ENCODE measurements at places on chromosomes 2 and 18.

DNA sequence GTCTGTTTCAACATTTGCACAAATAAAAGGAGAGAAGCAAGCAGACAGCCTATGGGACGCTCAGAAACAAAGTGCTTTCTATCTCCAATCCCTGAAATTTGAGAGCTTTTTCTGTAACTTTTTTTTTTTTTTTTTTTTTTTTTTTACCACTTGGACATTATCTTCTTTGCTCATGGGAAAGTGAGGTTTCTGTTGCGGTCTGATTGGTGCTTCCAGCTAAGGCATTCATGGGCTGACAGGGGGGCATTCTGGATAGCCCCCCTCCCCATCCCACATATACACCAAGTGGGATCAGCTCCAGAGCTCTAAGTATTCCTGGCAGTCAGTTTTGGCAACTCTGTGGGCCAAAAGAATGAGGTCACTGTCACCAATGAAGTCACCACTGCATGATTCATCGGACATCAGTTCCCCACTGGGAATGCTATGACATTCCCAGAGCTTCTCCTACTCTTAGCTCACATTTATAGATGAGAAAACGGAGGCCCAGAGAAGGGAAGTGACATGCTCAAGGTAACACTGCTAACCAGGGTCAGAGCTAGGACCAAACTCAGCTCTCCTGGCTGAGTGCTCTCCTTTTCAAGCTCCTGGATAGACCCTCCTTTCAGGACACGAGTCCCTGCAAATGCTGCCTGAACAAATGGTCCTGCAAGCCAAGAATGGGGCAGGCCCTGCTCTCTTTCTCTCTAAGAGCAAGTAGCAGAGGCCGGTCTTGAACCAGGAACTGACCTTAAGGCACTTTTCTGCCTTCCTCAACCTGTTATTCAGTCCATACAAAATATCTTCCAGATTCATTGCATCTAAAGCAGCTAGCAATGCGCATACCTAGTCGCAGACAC lies 61.3 kb downstream of the TMEM247 start:
- DNase-seq = no peak

GRCh38 chr2:175684466-175684865 lies 317.6 kb downstream of the LNPK start:
- no peak for DNase-seq

GRCh38 chr2:150286730-150287362 lies 200.6 kb downstream of the RND3 start:
- DNase-seq = no peak

DNA sequence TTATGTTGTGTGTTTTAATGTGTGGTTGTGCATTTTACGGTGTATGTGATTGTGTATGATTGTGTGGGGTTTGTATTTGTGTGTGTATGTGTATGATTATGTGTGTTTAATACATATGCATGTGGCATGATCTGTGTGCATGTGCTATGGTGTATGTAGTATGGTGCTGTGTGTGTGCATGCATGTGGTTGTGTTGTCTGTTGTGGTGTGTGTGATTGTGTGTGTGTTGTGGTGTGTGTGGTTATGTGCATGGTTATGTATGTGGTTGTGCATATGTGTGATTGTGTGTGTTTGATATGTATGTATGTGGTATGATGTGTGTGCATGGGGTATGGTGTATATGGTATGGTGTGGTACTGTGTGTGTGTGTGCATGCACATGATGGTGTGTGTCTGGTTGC lies 148.1 kb upstream of the AGAP1 start:
- no peak for DNase-seq

DNA sequence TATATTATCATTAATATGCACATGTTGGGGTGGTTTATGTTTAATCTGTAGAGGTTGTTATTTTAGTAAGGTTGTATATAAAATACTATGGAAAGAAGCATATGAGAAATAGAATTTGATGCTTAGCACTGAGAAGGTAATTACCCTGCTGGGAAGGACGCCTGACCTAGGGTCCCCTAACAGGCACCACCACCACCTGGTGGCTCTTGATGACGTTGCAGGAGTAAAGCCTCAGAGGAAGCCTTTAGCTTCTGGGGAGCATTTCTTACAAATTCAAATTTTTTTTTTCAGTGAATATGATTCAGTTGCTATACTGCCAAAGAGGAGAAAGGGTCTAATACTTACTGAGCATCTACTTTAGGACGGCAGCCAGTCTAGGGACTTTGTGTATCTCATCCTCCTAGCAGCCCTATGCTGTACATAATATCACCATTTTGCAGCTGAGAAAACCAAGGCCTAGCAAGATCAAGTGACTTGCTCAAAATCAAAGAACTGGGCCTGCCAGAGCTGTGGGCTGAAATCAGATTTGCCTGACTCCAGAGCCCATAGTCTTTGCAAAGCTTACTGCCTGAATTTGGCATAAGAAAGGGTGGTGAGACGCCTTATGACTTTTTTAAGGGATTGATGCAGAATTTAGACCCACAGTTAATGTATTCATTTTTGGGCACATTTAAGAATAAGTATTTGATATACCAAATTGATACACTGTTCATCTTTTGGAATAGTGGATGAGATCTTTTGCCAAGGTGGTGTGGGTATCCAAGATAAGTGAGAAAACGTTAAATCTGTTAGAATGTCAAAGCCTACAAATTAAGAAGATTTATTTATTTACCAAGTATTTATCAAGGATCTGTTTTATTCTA lies 78.8 kb upstream of the GAREM1 start:
- DNase-seq = no peak

- DNase-seq = no peak
Observed at GRCh38 chr18:12309683-12310198, 1.7 kb downstream of the TUBB6 start.

GRCh38 chr2:70247364-70248180 lies 856 bp downstream of the TIA1 start:
- DNase-seq = no peak

DNA sequence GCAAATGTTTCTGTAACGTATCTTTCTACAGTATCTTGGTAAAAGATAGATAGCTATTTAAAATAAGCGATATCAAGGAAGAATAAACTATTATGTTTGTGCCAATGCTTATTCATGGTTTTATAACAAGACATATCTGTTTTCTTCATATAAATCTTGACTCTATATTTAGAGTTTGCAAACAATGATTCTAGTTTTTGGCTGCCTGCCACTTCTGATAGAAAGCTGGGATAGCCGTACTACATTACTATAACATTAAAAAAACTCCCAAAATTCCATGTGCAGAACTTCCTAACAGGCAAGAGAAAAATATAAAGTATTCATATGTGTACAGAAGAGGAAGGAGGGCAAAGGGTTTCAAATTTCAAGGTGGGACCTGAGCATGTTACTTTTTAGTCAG lies 985.0 kb downstream of the BCL11A start:
- DNase-seq = no peak

GRCh38 chr2:177908182-177908581 lies 164.4 kb downstream of the PDE11A start:
- no peak for DNase-seq

GRCh38 chr18:1483385-1483784 lies 578.7 kb downstream of the ADCYAP1 start:
- DNase-seq = no peak

DNA sequence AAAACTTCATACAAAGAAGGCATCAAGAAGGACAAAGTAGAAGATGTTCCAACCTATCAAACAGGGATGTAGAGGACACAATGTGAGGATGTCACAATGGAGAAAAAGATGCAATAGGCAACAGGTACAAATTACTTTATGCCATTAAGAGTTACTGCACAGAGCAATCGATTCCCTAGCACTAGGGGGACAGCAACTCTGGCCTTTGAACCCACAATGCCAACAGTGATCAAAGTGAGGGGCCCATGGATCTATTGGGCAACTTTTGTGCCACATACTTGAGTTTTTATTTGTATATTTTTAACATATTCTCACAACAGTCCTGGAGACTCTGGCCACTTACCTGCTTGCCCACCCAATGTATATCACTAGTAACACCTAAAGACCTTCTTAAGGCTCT lies 220.2 kb downstream of the HNMT start:
- no peak for DNase-seq

DNA sequence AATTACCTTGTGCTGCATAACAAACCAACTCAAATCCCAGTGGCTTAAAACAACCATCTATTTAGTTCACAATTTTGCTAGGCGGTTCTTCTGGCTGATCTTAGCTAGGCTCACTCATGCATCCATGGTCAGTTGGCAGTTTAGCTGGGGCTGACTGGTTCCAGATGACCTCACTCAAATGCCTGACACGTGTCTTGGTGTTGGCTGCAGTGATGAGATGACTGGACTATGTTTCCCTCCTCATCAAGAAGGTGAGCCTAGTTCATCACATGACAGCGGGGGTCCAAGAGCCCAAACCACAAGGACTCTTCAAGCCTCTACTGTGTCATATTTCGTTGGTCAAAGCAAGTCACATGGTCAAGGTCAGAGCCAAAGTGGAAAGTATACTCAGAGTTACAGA lies 42.7 kb upstream of the ACTR3 start:
- DNase-seq = no peak

DNA sequence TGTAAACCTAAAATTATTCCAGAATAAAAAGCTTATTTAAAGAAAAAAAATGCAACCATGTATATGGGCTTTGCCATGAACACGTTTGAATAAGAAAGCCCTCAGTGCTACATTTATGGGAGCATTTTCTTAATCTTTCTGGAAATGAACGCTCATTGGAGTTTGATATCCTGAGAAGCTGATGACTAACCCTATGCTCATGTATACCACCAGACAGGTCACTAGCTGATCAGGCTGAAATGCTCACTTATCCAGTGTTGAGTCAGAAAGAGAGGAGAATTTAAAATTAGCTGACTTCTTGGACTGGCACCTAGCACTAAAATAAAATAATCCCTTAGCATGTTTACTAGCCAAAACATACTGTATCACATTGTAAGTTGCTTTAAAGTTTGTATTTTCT lies 254.9 kb upstream of the SIX3 start:
- no peak for DNase-seq

DNA sequence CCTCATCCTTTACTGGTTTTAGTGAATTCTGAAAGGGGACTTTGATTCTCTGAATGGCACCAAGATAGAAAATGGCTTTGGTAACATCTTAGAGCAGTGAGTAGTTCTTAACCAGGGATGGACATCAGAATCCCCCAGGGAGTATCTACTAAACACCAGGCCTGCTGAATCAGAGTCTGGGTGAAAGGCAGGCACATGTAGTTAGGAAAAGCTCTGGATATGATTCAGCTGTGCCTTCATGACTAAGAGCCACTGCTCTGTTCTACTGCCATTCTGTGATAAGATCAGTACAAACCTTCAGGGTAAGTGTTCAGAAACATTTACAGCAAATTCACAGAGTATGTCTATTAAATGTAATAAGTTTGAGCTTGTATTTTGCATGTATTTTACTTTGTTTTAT lies 46.2 kb upstream of the B3GNT2 start:
- no peak for DNase-seq

DNA sequence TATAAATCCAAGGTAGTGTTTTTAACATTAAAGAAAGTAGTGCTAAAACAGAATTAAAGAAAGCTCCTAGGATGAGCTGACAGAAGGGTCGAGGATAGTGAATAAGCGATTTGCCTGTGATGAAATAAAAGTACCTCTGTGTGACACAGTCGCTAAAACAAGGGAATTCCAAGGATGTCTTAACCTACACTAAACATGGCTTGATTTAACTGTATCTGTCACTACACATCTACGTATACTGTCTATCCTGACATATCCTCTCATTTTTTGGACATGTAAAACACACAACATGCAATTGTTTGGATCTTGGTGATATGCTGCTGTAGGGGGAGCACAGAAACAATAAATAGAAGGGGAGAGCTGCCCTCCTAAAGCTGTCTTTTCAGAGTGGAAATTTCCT lies 580.8 kb upstream of the SLC8A1 start:
- no peak for DNase-seq

DNA sequence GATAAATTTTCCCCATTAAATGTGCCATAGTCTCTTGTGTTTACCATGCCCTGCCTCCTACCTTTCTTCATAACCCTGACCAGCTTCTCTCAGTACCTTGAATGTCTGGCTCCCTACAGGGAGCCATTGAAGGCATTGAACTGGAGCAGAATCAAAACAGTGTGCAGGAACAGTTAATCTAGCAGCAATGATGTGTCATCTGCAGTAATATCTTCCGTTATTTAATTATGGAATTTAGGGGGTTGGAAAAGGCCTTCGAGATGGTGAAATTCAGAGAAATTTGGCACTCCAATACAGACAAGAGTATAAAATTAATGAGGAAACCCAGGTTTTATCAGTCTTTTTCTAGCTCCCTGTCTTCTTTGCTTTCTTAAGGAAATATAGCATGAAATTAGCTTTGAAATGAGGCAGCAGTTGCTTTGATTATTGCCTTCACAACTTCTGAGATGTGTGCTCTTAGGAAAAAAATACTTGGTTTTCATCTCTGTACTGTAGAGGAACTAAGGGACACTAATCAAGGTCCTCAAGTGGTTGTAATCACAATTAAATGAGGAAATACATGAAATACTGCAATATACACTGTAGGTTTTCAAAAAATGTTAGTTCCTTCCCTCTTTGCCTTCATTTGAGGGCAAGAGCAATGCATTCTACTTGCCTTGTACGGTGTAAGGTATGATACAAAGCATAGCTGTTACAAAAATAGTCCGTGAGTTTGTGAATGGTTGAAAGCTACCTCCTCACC lies 369.1 kb downstream of the SETBP1 start:
- no peak for DNase-seq

DNA sequence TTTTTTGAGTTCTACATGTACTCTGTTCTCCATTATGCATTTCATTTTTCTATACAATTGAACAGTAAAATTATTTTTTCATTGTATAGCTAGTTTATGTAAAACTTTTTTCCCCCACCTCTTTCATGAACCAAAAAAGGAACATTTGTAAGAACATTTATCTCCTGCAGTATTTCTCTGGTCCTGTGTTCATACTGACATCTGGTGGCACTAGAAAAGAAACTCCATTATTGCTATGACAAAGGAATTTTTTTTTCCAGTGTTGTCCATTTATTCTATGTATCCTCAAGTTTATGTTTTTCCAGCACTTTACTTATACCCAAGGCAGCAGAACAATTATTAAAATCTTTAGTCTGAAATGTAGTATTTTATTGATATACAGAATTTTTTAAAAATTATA lies 27.4 kb upstream of the CHAC2 start:
- no peak for DNase-seq

DNA sequence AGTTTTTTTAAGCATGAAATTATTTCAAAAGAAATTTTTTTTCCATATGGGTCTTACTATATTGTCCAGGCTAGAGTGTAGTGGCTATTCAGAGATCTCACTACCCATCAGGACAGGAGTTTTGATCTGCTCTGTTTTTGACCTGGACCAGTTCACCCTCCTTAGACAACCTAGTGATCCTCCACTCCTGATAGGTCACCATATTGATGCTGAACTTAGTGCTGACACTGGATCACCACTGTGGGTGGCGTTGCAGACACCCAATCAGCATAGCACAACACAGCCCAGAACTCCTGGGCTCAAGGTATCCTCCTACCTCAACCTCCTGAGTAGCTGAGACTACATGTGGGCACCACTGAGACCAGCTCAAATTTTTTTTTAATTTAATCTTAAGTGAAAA lies 8.2 kb downstream of the OLA1 start:
- DNase-seq = no peak

- no peak for DNase-seq
Observed at GRCh38 chr18:25780105-25780504, 310.3 kb downstream of the SS18 start.
